ENCODE measurements at places on chromosomes 7 and 10. TPM values are rescaled to one million over a fixed set of nuclear protein-coding genes. Genes with fewer than 3 reads are reported as not detected.

The FFAR4 gene
- total RNA-seq = not detected

The HACD1 gene
- total RNA-seq = 21.9 TPM

The HOXA13 gene
- total RNA-seq = 6.8 TPM

The AGBL3 gene
- 0.22 TPM for total RNA-seq

The ZKSCAN1 gene
- total RNA-seq = 31.9 TPM

The HMX3 gene
- total RNA-seq = not detected

The ICA1 gene
- total RNA-seq = 0.88 TPM

The EFCAB10 gene
- under 0.01 TPM for total RNA-seq

The LIPK gene
- not detected for total RNA-seq

The FBXO24 gene
- total RNA-seq = 0.86 TPM

The NAMPT gene
- 164 TPM for total RNA-seq

The METTL27 gene
- total RNA-seq = 2.4 TPM

The SPDYE16 gene
- total RNA-seq = not detected

The TCF7L2 gene
- 13.8 TPM for total RNA-seq

The TTYH3 gene
- total RNA-seq = 51.4 TPM

The BUD23 gene
- total RNA-seq = 33.9 TPM

The ADAM8 gene
- total RNA-seq = 2.6 TPM

The NME8 gene
- total RNA-seq = not detected

The TEX47 gene
- total RNA-seq = not detected

The OR9A2 gene
- total RNA-seq = not detected

The LHFPL3 gene
- total RNA-seq = not detected

The REEP3 gene
- total RNA-seq = 93.5 TPM

The CDC14C gene
- not detected for total RNA-seq

The LAMB4 gene
- total RNA-seq = 0.29 TPM

The VPS37D gene
- 2.0 TPM for total RNA-seq

The ARL3 gene
- total RNA-seq = 5.4 TPM

The FLNC gene
- 206 TPM for total RNA-seq

The MSMB gene
- total RNA-seq = not detected
